GM12891 (cell line): ENCODE measurements at places on chromosomes 2 and 18.
A peak's percentile ranks its signal among the peaks of the same experiment; 100 is the strongest.

GRCh38 chr2:65700004-65700651 lies 267.7 kb upstream of the SPRED2 start:
- no peak for DNase-seq

- DNase-seq = peak; percentile 20
These were observed 110.4 kb upstream of the RAB27B start for GRCh38 chr18:54717673-54718407.

DNA sequence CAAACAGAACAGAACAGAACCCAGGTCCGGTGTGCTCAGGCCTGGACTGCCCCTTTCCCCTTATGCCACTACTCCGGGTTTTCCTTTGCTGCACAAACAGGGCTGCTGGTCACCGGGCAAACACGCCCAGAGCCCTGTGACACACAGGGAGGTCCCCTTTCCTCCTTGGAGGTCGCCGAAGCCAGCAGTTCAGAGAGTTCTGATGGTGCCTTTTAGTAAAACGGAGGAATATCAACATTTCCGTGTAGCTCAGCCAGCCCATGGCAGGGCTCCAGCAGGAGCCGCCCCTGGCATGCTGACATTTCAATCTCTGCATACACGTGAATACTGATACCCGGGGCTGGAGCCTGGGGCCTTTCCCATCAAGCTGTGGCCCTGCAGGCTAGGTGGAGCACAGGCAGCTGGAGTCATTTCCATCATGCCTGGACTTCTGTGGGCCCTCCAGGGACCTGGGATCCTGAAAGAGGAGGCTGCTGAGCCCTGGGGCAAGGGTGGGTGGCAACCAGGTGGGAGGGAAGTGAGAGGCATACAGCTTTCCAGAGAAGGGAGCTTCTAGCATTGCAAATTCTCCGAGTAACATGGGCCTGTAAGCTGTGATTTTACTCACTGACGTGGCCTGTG lies 91.4 kb upstream of the PXDN start:
- DNase-seq = no peak

- no peak for DNase-seq
These were observed 107.1 kb downstream of the TTN start for GRCh38 chr2:178700136-178700535.

GRCh38 chr2:186852508-186852907 lies 3.5 kb upstream of the ZSWIM2 start:
- DNase-seq = no peak

DNA sequence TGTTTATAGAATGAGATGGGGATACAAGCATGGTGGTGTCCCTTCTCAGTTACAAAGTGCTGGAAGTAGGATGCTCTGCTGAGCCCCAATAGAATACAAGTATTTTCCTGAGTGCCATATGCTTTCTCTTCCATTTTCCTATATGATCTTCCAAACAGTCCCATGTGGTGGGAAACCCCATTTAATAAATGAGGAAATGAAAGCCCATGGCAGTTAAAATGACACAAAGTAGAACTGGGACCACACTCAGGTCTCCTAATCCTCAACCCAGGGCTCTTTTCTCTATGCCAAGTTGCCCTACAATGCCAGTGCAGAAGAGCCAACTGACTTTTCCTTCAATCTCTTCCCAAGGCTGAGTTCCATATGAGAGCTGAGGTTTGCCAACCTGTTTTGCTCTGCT lies 210.2 kb upstream of the FBXO11 start:
- DNase-seq = no peak

GRCh38 chr18:76785872-76786271 lies 36.5 kb upstream of the ZNF236 start:
- DNase-seq = no peak

DNA sequence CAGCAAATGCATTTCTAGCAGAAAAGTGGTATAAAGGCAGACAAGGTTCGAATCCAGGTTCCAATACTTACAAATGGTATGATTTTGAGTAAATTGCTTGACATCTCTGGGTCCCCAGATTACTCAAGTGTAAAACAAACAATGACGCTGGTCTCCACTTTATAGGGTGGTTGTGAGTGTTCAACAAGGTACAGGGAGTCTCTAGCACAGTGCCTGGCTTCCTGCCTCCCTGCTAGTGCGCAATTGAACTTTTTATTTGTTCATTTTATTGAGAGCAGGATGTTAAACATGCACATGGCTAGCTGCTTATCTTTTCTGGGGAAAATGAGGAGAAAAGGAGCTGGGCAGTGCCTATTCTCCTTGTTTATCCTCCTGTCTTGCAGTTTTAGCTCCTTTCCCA lies 74.9 kb upstream of the MYL1 start:
- no peak for DNase-seq

- DNase-seq = no peak
These were observed 91.0 kb downstream of the EPB41L5 start for GRCh38 chr2:120103723-120104467.

- DNase-seq = no peak
These were observed 1055.5 kb upstream of the KLHL29 start for GRCh38 chr2:22329211-22330154.

GRCh38 chr2:164655750-164656149 lies 34.5 kb upstream of the GRB14 start:
- no peak for DNase-seq

GRCh38 chr2:195410074-195410671 lies 246.9 kb upstream of the SLC39A10 start:
- no peak for DNase-seq

DNA sequence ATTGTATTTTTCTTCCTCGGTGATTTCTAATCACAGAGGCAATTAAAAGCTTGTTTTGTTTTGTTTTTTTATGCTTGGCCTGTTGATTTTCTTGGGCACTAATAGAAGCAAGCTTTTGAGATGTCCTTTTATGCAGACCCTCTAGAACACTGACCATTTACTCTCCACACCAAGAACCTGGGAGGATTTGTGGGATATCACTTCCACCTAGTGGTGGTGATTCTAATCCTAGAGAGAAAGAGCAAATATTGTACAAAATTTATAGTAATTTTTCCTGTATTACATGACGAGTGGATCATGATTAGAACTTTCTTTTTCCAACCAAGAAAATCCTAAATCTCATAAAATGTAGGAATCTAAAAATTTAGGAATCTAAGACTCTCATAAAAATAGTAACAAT lies 23.4 kb downstream of the NEMP2 start:
- no peak for DNase-seq

DNA sequence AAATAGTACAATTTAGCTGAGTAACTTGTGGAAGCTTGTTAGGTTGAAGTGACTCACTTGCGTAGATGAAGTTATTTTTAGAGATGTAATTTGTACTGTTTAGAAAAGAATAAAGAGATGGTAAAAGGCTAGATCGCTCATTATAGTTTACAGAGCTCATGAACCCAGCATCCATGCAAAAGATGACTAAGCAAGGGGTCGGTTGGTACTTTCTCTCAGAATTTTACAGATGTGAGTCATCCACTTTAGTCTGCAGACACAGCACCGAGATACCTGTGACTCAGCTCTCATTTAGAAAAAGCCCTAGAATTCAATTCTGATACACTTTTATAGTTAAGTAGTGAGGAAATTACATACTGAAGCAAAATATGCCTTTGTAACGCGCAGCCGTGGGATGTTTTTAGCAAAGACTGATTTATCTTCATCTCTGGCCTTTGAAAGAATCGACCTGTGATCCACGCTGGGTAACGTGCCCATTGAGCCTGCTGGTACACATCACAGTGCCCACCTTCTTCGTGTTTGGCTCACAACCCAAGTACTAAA lies 116.5 kb upstream of the FOSL2 start:
- DNase-seq = no peak

DNA sequence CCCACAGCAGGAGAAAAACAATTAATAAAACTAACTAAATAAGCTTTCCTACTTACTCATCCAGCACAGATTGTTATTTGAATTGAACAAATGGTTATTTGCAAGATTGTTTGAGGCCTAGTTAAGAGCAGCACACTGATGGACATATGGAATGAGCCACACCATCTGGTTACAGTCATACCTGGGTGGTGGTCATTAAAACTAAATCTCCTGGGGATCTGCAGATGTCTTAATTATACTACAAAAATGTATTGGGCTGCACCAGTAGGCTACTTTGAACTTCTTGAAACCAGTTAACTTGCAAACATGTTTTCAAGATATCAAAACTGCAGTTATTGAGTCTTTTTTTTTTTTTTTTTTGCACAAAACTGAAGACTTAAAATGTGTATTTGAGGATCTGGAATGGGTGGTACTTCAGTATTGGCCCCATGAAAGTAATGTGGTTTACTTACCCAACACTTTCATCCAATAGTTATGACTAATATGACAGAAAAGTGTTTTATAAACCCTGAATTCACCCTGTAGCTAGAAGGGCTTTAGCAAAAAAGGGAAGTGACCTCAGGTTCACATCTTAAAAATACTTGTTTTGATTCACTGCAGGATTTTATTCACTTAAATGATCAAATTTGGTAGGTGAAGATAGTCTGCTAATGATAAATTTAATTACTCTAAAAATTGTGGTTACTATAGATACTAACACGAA lies 10.8 kb downstream of the AGFG1 start:
- DNase-seq = peak; percentile 39

DNA sequence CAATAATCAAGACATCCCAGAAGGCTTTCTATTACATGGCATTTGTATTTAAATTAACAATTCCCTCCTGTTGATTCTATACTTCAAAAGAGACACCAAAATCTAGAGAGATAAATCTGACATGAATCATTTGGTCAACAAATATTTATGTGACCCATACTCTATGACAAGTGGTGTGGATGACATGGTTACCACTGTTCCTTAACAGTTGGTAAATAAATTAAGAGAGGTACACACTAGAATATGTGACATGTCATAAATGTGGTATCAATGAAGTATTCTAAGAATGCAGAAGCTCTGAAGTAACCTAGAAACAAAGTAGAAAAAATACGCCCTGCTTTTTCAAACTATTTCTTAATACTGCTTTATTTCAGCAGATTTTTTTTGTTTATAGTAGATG lies 255.4 kb downstream of the EXOC6B start:
- no peak for DNase-seq

- no peak for DNase-seq
These were observed 38.9 kb upstream of the KLF11 start for GRCh38 chr2:10004401-10004800.

GRCh38 chr18:71374294-71375000 lies 1085.6 kb downstream of the SOCS6 start:
- DNase-seq = no peak

DNA sequence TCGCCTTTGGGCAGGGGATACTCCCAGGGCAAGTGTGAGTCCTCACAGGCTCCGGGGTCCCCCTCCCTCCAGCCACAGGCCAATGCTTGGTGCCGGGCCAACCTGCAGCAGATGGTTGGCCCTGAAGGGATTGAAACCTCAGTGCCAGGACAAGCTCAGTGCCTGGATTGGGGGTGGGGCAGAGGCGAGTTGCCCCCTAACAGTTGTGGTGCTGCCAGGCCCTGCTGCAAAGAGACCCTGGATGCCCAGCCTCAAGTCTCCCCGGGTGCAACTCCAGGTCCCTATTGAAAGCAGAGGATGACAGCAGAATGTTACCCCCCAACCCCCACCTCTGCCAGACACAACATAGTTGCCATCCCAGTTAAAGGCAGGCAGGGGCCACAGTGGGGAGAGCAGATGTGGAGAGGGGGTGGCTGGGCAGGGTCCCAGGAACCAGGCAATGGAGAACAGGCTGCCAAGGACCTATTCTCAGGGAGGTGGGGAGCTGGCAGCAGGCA lies 9.5 kb upstream of the RNF103 start:
- no peak for DNase-seq

DNA sequence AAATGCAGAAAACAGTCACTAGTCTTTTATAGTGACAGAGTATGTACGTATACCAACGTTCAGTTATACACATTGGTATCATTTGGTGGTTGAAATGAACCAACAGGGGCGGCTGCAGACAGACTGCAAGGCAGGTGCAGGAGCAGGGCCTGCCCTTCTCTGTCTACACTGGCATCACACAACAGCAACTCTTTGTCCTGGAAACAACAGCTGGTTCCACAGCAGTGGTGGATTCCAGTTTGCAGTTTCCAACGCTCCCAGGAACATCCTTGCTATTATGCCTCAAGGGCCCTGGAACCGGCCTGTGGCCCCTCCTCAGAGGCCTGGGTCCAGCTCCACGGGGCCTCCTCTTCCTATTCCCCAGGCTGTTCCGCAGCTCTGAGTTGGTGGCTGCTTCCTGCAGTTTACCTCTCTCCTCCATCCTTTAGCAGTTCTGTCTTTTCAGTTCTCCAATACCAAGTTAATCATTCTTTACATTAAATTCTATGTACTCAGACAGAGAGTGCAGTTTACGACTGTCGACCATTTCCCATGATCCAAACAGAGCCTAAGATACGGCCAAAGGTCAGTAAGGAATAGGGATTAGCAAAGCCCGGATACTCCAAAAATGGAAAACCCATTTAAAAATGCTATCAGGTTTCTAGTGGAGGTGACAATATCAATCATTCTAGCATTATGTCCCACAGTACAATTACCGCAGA lies 87.8 kb downstream of the NOL10 start:
- no peak for DNase-seq

DNA sequence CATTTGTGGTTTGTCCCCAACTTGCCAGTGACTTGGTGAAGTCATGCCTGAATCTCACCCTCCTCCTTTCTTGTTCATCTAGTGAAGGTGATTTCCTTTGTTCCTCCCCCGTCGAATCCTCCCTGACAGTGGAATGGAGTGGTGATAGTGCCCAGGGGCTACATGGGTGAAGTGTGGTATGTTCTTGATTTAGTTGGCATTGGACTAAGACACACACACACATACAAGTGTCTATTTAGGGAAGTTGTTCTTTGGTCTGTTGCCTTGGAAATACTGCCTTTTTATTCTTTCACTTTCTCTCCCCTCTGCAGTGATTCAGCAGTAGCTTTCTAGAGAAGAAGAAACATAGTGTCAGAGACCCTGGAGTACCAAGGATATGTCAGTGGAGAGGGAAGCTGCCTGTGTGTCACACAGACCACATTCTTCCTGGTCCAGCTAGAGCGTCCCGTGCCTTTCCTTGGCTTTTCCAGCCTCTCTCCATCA lies 10.9 kb downstream of the INPP4A start:
- no peak for DNase-seq

- DNase-seq = no peak
These were observed 94.2 kb downstream of the NEB start for GRCh38 chr2:151640087-151640486.

DNA sequence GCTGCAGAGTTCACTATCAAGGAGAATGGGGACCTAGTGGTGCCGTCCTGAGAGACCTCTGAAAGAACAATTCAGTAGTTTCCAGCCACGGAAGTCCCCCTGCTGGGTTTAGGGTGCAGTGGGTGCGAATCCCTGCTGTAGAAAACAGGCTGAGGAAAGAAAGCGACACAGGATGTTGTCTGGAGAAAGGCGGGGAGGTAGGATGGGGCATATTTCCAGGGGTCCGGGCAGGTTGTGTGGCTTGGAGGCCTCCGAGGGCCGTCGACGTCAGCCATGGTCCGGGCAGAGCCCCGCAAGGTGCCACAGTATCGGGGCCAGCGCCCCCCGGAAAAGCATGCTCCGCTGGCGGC lies 807 bp upstream of the CREB1 start:
- DNase-seq = peak; percentile 10

GRCh38 chr2:101230541-101231001 lies 22.1 kb upstream of the CNOT11 start:
- DNase-seq = no peak

- DNase-seq = no peak
These were observed 64.1 kb upstream of the RAB6C start for GRCh38 chr2:129915303-129915840.

- DNase-seq = no peak
These were observed 249.8 kb downstream of the TXNL1 start for GRCh38 chr18:56388571-56388970.
